Stimulated activated CD4-positive, alpha-beta T cell treated with anti-CD3 and anti-CD28 coated beads, Interleukin-4, amount 100 ng/mL, for 1 hour (primary cell): ENCODE measurements at places on chromosomes 3 and 15.

GRCh38 chr3:72068621-72069020, 283.7 kb upstream of the PROK2 start:
- no peak for DNase-seq

DNA sequence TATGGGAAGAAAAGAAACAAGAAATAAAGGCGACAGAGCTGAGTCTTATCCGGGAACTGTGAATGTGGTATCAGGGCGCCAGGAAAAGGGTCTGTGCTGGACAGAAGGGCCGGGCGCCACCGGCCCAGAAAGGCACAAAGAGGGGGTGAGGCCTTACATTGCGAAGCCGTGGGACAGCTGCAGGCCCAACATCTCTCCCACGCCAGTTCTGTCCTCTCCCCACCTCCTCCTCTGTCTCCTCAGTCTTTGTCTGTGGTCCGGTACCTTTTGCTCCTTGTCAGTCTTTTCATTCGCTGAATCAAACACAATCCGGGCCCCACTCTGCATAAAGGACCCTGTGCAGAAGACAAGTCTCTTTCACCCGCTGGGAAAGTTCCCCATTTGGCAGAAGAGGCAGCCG, 81.8 kb downstream of the LRIG1 start:
- no peak for DNase-seq

DNA sequence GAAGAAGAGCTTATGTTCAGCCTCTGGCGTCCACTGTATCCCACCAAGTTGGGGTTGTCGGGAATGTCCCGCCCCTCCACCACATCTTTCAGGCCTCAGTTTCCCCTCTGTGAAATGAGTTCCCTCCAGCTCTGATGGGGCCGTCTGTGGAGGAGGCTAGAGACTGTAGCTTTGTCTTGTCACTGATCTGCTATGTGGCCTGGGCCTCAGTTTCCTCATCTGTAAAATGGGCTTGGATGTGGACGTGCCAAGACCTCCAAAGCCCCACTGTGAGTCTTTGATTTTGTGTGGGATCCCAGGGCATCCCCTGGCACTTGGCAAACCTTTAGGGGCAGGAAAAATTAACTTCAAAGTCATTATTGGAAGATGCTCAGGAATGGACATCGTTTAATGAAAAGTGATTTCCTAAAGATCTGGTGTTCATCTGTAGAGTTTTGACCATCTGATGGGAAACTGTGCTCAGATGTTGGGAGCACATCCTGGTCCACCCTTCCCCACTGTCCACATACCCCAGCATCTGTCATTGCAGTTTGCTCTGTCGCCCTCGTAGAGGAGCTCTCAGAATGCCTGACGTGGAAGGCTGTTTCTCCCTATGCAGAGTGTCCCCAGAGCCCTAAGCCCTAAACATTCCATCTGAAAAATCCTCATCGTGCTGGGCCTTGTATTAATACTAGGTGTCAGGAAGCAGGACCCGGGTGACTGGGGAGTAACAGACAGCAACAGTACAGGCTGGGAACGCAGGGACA, 28.5 kb downstream of the SLC6A6 start:
- DNase-seq, result no peak

- DNase-seq, result no peak
These were observed 81.6 kb downstream of the GJD2 start for GRCh38 chr15:34673241-34673640.

DNA sequence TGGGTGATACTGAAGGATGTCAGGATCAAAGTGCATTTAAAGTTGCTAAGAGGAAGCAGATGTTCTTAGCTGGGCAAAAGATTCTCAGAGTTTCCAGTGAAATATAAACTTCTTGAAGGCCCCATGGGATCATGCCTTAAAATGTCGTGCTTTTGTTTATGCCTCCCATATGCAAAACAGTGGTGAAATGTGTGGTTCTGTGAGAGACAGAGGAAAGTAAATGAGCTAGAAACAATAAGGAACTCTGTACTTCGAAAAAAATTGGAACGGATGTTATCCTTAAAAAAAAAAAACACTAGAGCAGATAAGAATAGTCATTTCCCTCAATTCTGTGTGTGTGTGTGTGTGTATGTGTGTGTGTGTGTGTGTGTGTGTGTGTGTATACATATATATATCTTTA, 497.0 kb upstream of the TBL1XR1 start:
- DNase-seq, result no peak

GRCh38 chr15:75659928-75660645, 12.4 kb downstream of the SNX33 start:
- DNase-seq, result no peak
